Bladder microvascular endothelial cell (primary cell): ENCODE measurements at places on chromosomes 7 and 10. TPM values are rescaled to one million over a fixed set of nuclear protein-coding genes. Genes with fewer than 3 reads are reported as not detected.

Gene NRBF2
- 10.5 and 17.9 TPM in 2 replicates for total RNA-seq

Gene SPDYE6
- total RNA-seq: 0.06 TPM in 1 of 2 replicates, not detected in the other

Gene HTR7
- under 0.01 and 0.19 TPM in 2 replicates for total RNA-seq

Gene OGA
- 65.4 and 112 TPM in 2 replicates for total RNA-seq

Gene GNA12
- 13.3 and 78.5 TPM in 2 replicates for total RNA-seq

Gene PTPRE
- total RNA-seq: 28.8 and 265 TPM in 2 replicates

Gene PDK4
- 17.8 and 58.7 TPM in 2 replicates for total RNA-seq

Gene PNLIP
- not detected in 2 replicates for total RNA-seq

Gene MINDY4
- total RNA-seq: 2.4 and 2.6 TPM in 2 replicates

Gene MSS51
- 0.49 and 1.4 TPM in 2 replicates for total RNA-seq

Gene CALD1
- 135 and 315 TPM in 2 replicates for total RNA-seq

Gene HGF
- 0.82 and 1.6 TPM in 2 replicates for total RNA-seq

Gene ZNF775
- 7.0 and 7.8 TPM in 2 replicates for total RNA-seq

Gene WEE2
- total RNA-seq: not detected in 2 replicates

Gene MAGI2
- 0.81 and 3.0 TPM in 2 replicates for total RNA-seq

Gene C10orf53
- not detected in 2 replicates for total RNA-seq

Gene FAM13C
- total RNA-seq: 3.1 and 10.2 TPM in 2 replicates

Gene CAMK2B
- total RNA-seq: under 0.01 and 0.57 TPM in 2 replicates

Gene SPDYE9
- total RNA-seq: not detected in 2 replicates

Gene AUTS2
- total RNA-seq: 0.65 and 1.6 TPM in 2 replicates

Gene EBF3
- total RNA-seq: 9.5 and 14.4 TPM in 2 replicates

Gene MUC3A
- total RNA-seq: under 0.01 TPM in 1 of 2 replicates, not detected in the other

Gene SGCE
- 30.3 and 87.5 TPM in 2 replicates for total RNA-seq

Gene C10orf62
- 0.06 TPM in 1 of 2 replicates, not detected in the other for total RNA-seq

Gene AGR2
- not detected in 2 replicates for total RNA-seq

Gene KLF14
- total RNA-seq: not detected in 2 replicates

Gene HOXA6
- 2.3 and 6.9 TPM in 2 replicates for total RNA-seq

Gene ZNF438
- 2.4 and 5.2 TPM in 2 replicates for total RNA-seq

Gene NKX1-2
- total RNA-seq: not detected in 2 replicates

Gene DDX50
- total RNA-seq: 32.2 and 38.6 TPM in 2 replicates

Gene METTL27
- total RNA-seq: 2.9 and 4.0 TPM in 2 replicates

Gene CYP2C19
- total RNA-seq: 0.06 TPM in 1 of 2 replicates, not detected in the other

Gene GNAT3
- not detected in 2 replicates for total RNA-seq

Gene OR9A2
- 0.06 TPM in 1 of 2 replicates, not detected in the other for total RNA-seq

Gene C7orf57
- total RNA-seq: 0.19 TPM in 1 of 2 replicates, not detected in the other

Gene CUZD1
- 0.65 and 1.1 TPM in 2 replicates for total RNA-seq

Gene SPDYE2B
- not detected in 2 replicates for total RNA-seq

Gene PAX4
- total RNA-seq: not detected in 2 replicates

Gene CACNA2D1
- total RNA-seq: 12.8 and 24.1 TPM in 2 replicates

Gene DNAJC2
- 9.4 and 15.1 TPM in 2 replicates for total RNA-seq

Gene BTBD16
- total RNA-seq: not detected in 2 replicates

Gene SLC39A12
- total RNA-seq: not detected in 2 replicates

Gene RPS24
- 1,752 and 1,926 TPM in 2 replicates for total RNA-seq

Gene ADRB1
- total RNA-seq: 0.32 and 47.8 TPM in 2 replicates

Gene ZNF117
- total RNA-seq: 2.4 and 5.8 TPM in 2 replicates

Gene IL2RA
- total RNA-seq: not detected in 2 replicates

Gene THSD7A
- 27.2 and 29.5 TPM in 2 replicates for total RNA-seq
